RPMI7951 (cell line): ENCODE measurements at places on chromosomes 3 and 15. TPM values are rescaled to one million over a fixed set of nuclear protein-coding genes. Genes with fewer than 3 reads are reported as not detected.

GRCh38 chr3:26081166-26081565 is 291.3 kb downstream of the OXSM start:
- no peak for DNase-seq

- DNase-seq, result no peak
These were observed 80.7 kb downstream of the SCN11A start for GRCh38 chr3:38970851-38971638.

Gene CYP1A1
- total RNA-seq, result 1.3 and 1.4 TPM in 2 replicates

Gene LRRC15
- 93.4 and 95.0 TPM in 2 replicates for total RNA-seq

DNA sequence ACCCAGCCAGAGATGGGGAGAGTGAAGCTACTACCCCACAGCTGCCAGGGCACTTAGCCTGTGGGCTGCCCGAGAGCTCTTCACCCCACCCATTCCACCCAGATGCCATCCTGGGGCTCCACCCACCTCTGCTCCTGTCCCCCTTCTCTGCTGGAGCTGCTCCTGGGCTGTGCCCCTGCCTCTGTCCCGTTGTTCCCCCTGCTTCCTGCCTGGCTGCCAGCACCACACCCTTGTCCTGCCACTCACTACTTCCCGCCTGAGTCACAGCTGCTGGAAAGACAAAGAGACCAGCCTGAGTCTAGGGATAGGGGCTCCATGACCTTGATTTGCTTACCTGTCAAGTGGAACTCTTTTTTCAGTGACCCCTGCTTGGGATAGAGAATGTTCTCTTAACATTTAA is 12.4 kb downstream of the GNAI2 start:
- DNase-seq, result no peak

Gene COL6A6
- total RNA-seq, result not detected in 2 replicates

DNA sequence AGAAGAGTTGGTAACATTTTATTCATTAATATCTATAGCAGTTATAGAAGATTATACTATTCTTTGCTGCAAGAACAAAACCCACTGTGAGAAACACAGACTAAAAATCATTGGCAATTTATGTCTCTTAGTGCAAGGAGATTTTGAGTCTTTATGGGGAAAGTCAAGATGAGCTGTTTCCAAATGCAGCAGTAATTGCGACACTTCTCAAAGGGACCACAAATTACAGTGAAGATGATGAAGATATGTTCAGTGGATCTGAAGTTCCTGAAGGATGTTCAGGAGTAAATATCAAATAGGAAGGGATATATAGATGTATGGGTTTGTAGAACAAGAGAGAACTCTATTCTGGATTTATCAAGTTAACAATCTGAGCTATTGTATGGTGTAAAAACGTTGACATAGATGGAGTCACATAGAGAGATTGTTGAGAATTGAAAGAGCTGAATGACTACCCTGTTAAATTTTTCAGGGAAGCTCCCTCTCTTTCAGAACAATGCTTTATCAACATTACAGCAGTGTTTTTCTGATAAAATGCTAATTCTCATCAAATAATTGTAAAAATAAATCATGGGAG is 71.8 kb downstream of the DTWD1 start:
- no peak for DNase-seq

GRCh38 chr3:10116138-10116460 is 624 bp downstream of the BRK1 start:
- DNase-seq, result peak; percentile 62

Gene C3orf22
- not detected in 2 replicates for total RNA-seq

GRCh38 chr3:177516158-177517011 is 319.1 kb upstream of the TBL1XR1 start:
- DNase-seq, result peak; percentile 97

DNA sequence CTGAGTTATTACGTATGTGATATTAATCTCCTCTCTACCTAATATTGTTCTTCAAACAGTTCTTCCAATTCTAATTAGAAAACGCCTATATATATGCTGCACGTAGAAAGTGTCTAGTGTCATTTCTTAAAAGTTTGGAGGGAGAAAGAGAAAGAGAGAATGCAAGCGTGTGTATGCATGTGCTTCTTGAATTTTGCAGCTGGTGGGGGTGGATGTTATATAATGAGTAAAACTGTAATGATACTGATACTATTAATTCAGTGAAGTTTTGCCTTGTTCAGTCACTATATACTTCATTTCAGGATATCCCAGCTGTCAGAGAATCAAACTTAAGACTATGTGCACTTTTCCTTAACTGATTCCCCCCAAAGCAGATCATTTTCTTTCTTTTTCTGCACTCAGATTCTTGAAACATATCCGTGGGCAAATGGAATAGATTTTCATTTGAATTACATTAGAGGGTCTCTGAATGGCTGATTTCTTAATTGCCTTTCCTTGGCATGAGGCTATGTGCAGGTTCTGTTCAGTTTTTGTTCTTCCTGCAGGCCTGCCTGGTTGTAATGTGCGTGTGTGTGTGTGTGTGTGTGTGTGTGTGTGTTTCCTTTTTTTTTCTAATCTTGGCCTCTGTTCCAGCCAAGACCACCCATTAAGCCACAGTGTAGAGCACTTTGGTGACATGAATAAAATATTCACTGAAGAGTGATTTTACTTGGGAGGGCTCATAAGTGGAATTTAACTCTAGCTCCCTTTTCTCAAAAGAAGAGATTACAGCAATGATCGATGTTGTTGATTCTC is 617.5 kb downstream of the RBMS3 start:
- no peak for DNase-seq

Gene ECE2
- not detected in 2 replicates for total RNA-seq

GRCh38 chr15:52247461-52247860 is 48.1 kb downstream of the MYO5C start:
- DNase-seq, result no peak

Gene ROBO2
- not detected in 2 replicates for total RNA-seq

DNA sequence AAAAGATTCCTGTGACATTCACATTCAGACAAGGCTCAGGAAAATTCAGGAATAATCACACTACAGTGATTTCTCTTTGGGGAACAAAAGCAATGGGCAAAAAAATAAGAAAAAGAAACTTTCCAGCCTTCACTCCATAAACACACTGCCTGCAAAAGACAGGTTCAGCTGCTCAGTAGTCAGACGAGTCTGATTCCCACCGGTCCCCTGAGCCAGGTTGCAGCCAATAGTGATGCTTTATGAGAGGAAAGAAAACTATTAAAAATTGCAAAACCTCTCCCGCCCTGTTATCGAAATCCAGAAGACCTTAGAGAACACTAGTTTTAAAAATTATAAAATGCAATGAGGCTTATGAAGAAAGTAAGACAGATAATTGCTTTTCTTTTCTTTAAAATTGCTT is 8.5 kb downstream of the PLCH1 start:
- no peak for DNase-seq

DNA sequence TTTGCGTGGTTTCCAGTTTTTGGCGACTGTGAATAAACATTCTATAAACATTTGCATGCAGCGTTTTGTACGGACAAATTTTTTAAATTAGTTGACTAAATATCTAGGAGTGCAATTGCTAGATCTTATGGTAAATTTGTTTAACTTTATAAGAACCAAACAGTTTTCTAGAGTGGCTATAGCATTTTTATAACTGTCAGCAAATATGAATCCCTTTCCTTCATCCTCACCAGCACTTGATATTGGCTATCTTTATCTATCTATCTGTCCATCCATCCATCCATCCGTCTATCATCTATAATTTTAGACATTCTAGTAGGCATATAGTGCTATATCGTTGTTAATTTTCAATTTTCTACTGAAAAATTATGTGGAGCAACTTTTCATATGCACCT is 158.4 kb upstream of the CHRNA7 start:
- no peak for DNase-seq

DNA sequence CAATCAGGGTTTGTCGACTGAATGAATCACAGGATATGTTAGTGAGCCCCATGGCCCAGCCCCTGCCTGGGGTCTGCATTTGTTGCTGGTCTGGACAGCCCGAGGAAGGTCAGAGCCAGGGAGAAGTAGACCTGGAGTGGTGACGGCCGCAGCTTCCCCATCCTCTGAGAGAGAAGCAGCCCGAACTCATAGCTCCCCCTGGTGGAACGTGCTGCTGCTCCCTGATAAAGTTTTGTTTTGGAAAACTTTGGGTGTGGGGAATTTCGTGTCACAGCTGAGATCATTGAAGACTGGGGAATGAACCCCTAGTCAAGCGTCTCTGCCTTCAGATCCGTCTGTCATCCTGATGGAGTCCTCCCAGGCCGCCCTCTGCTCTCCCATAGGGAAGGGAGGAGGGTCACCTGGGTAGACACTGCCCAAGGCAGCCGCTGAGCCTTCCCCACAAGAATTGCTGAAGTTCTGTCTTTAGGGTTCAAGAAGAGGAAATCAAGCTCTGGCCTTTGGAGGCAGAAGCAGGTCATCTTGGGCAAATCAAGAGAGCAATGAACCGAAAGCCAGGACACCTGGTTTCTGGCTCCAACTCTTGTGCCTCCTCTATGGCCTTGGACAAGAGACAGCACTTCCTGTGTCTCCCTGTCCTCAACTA is 60.5 kb downstream of the GLDN start:
- peak; percentile 34 for DNase-seq

Gene ABTB1
- total RNA-seq, result 2.5 and 5.1 TPM in 2 replicates

GRCh38 chr15:74265046-74265639 is 29.0 kb downstream of the CCDC33 start:
- peak; percentile 44 for DNase-seq

DNA sequence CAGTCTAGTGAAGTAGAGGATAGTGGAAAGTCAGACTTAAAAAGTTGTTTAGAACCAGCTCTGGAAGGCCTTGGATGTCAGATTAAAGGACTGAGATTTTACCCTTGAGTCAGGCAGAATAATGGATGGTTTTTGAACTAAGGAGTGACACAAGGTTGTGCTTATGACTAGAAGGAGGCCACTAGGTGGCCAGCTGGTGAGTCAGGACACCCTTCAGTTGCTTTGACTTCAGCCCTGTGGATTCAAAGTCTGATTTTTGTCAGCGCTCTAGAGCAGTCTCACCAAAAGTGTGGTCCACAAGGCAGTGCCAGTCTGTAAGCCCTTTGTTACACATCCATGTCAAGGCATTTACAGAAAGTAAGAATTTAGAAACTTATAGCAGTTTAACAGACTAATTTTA is 3.8 kb upstream of the GABPB1 start:
- peak; percentile 63 for DNase-seq

DNA sequence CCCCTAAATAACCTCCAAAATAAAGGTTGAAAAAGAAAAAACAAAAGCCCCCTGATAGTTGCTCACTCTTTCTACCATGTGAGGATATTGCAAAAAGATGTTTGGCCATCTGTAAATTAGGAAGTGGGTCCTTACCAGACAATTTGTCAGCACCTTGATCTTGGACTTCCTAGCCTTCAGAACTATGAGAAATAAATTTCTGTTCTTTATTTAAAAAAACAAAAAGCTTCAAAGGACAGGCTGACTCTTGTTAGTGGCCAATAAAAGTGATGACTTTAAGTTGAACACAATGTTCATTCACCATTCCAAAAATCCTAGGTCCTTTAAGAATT is 103.5 kb downstream of the CBLB start:
- no peak for DNase-seq

Gene SCG3
- total RNA-seq, result not detected in 2 replicates

GRCh38 chr15:64197425-64197824 is 34.6 kb upstream of the PPIB start:
- no peak for DNase-seq

DNA sequence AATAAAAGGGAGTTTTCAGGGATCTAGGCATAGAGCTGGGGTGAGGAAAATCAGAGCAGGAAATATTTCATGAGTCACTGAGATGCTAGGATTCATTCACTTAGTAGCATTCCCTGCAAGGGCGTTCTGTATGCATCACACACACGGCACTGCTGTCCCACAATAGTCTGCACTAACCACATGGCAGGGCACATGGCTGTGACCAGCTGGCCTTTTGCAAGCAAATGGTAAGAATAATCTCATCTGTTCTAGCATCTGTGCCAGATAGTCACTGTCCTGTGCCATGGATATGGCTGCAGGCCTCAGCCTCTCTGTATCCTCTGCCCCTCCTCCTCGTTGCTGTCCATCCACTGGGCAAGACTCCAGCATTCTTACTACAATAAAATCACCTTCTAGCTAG is 37.8 kb downstream of the BOC start:
- peak; percentile 98 for DNase-seq

GRCh38 chr3:50269977-50270413 is 1.0 kb downstream of the SEMA3B start:
- DNase-seq, result peak; percentile 68

Gene TM4SF1
- total RNA-seq, result 87.2 and 94.1 TPM in 2 replicates

DNA sequence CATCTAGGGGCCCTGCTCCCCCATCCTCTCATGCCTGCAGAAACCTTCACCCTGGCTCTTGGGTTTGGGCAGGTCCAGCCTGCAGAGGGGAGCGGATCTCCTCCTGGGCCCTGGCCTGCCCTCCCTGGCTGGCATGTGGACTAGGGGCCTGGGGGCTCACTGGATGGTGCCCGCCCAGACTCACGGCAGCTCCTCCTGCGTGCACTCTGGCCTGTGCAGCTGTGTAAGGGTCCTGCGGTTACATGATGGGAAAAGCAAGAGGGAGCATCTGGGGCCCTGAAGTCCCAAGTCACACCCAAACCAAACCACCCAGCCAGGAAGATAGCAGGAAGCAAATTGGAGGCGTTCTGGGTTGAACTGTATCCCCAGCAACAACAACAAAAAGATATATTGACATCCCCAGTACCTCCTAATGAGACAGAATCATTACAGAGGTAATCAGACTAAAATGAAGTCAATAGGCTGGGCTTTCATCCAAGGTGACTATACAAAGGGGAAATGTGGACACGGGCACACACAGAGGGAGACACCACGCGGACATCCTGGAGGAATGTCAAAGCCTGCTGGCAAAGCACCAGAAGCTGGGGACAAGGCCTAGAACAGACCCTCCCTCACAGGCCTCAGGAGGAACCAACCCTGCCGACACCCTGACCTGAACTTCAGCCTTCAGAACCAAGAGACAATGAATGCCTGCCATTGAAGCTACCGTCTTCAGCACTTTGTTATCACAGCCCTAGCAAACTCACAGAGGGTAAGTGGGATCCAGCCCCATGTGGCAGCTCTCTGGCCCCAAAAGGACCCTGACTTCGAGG is 10.4 kb upstream of the CLK3 start:
- DNase-seq, result no peak

DNA sequence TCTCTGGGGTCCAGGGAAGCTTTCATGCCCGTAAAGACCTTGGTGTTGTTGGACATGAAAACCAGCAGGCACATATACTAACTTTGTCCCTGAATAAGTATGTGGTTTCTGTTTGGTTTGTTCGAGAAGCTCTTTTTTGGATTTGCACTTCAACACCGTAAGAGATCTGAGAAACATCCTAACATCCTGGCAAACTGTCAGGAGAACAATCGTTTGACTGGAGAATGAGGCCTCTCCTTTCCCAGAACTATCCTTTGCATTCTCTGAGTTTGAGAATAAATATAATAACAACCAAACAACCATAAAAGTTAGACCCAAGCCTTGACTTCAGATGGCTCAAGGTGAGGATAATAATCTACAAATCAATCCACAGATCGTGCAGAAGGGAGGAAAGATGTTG is 230.4 kb upstream of the WNT5A start:
- DNase-seq, result no peak

Gene ALDH1A2
- total RNA-seq, result 0.78 TPM in 1 of 2 replicates, not detected in the other
